Sigmoid colon (tissue), 7 donors: ENCODE measurements at places on chromosomes 5 and 9.
A peak's percentile ranks its signal among the peaks of the same experiment; 100 is the strongest.

GRCh38 chr5:135179308-135179980, 145.4 kb upstream of the PITX1 start:
- H3K36me3 ChIP-seq: no peaks in the 10 kb centered on the region
- no peak overlapping the region for H3K4me3 ChIP-seq
- no peak overlapping the region for H3K27ac ChIP-seq
- H3K4me1 ChIP-seq: no peaks in the 10 kb centered on the region
- H3K27me3 ChIP-seq: no peaks in the 10 kb centered on the region

DNA sequence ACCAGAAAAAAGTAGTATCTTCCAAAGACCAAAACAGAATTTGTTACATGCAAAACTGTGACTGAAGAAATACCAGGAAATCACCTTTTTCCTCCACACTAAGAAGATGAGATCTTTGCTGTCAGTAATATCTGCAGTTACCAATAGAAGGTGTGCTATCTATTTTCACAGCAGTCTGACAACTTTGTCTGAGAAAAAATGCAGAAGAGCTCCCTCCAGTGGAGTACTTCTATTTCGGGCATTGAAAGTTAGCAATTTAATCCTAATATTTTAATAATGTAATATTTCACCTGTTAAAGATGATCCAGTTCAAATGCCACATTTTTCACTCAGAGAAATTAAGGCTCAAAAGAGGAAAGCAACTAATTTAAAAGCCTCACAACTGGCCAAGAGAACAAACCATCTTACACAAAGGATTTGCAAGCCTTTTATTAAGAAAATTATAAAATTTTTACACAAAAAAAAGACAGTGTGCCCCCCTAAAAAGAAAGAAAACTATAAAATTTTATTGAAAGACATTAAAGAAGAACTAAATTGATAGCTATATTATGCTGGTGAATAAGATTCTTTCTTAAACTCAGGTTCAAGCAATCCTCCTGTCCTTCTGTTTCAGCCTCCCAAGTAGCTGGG, 50.6 kb downstream of the DEPDC1B start:
- no peaks in the 10 kb centered on the region for H3K36me3 ChIP-seq
- no peak overlapping the region for H3K27ac ChIP-seq
- DNase-seq: no peak
- H3K27me3 ChIP-seq: no peaks in the 10 kb centered on the region
- no peaks in the 10 kb centered on the region for H3K4me1 ChIP-seq
- H3K4me3 ChIP-seq: no peak overlapping the region

DNA sequence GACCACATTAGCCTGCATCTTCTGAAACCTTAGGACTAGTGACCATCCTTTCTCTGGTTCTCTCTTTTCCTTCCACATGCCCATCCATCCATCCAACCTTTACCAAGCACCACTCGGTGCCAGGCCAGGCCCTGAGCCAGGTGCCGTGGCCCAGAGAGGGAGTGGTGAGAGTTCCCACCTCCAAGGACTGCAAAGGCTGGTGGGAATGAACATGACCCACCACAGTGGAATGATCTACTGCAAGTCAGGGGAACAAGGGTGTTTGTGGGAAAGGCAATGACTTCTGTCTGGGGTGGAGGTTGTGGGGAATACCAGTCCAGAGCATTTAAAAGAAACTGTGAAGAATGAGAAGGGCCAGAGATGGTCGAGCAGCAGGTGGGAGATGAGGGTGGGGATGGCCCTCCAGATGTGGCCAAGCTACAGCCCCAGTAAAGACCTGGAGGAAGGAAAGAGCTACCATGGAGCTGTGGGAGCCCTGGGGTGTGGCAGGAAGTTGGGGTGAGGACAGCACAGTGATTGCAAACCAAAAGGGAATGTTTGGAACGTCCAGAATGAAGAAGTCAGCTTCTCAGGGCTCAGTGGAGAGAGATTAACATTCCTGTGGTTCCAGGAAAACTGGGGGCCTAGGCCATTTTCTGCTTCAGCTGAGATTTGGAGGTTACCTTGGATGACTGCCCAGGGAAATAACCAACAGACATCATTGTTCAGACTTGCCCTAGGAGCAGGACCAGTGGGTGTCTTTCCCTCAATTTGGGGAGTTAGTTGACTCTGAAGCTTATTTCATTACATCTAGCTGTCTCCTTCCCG, 30.7 kb upstream of the CORO2A start:
- no peak overlapping the region for H3K4me3 ChIP-seq
- peak; percentile 34 for DNase-seq
- no peak overlapping the region for H3K27ac ChIP-seq
- no peaks in the 10 kb centered on the region for H3K36me3 ChIP-seq
- H3K4me1 ChIP-seq: no peaks in the 10 kb centered on the region

- no peaks in the 10 kb centered on the region for H3K27me3 ChIP-seq
- no peak overlapping the region for H3K4me3 ChIP-seq
- no peak overlapping the region for H3K27ac ChIP-seq
- H3K36me3 ChIP-seq: no peaks in the 10 kb centered on the region
- DNase-seq: no peak
Measured at GRCh38 chr9:82115900-82116299, 127.3 kb downstream of the SPATA31D1 start.

- no peaks in the 10 kb centered on the region for H3K4me1 ChIP-seq
- H3K36me3 ChIP-seq: peaks cover 34% of the 10 kb centered on the region
- no peak overlapping the region for H3K4me3 ChIP-seq
- no peaks in the 10 kb centered on the region for H3K27me3 ChIP-seq
- no peak overlapping the region for H3K27ac ChIP-seq
Measured at GRCh38 chr9:88421348-88421747, 33.1 kb downstream of the SPIN1 start.

DNA sequence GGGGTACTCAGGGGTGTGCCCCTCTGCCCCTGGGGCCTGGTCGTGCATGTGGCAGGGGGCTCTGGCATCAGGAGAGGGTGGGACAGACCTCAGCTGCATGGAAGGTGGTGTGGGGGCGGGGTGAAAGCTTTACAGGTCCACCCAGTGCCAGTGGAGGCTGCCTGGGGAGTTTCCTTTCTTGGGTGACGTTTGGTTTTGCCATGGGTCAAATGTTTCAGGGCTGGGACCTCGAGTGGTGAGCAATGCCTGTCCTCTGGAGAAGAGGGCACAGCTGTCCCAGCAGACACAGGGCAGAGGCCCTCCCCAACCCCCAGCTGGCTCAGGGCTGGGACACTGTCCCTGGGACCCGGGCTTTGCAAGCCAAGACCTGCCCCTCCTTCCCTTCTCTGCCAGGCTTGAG, 3.6 kb downstream of the RXRA start:
- peaks cover 89% of the 10 kb centered on the region for H3K4me1 ChIP-seq
- no peak for DNase-seq
- peak overlapping the region; percentile 87 for H3K27ac ChIP-seq
- H3K27me3 ChIP-seq: no peaks in the 10 kb centered on the region
- no peak overlapping the region for H3K4me3 ChIP-seq

DNA sequence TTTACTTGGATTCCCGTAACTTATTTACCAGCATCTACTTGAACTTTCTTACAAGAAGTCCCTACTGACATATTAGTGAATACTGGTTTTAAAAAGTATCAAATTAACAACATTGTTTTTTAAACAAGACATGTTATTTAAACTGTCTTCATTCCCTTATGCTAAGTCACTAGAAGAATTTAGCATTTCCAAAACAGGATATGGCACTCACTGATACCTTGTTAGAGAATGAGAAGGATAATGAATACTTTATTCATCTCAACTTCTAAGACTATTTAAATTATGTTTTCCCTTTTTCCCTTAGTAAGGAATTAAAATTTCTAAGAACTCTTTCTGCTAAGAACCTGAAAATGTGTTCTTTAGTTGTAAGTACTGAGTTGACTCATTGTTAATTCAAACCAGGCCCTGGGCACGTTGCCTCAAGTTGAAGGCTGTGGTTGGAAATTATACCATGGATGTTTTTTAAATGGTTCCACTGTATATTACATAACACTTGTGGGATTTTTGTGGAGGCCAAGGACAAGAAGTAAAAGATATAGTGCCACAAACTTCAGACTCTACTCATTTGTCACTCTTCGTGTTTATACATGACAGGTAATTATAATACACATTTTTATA, 219.0 kb upstream of the EDIL3 start:
- no peak for DNase-seq
- H3K4me3 ChIP-seq: no peak overlapping the region

DNA sequence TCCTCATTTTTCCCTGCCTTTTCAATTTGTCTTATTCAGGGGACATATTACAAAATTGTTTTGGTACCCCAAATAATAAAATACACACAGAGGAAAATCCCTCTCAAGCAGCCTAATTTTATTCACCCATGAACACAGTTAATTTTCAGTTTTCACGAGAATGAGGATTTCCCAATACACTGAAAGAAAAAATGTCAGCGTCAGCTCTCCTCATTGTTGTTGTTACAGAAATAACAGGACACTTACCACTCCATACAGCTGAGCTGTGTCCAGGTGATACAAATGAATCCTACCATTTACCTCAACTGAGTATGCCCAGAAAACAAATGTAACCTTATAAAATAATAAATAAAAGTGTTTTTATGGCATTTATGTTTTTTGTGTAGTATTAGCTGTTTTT, 144.6 kb upstream of the PCA3 start:
- H3K4me3 ChIP-seq: no peak overlapping the region
- no peak for DNase-seq
- H3K27me3 ChIP-seq: no peaks in the 10 kb centered on the region
- no peak overlapping the region for H3K27ac ChIP-seq
- H3K4me1 ChIP-seq: peaks cover 12% of the 10 kb centered on the region

- no peaks in the 10 kb centered on the region for H3K27me3 ChIP-seq
- no peak overlapping the region for H3K4me3 ChIP-seq
- no peaks in the 10 kb centered on the region for H3K36me3 ChIP-seq
- H3K27ac ChIP-seq: no peak overlapping the region
- no peaks in the 10 kb centered on the region for H3K4me1 ChIP-seq
Measured at GRCh38 chr5:9644630-9645029, 14.5 kb upstream of the TAS2R1 start.

DNA sequence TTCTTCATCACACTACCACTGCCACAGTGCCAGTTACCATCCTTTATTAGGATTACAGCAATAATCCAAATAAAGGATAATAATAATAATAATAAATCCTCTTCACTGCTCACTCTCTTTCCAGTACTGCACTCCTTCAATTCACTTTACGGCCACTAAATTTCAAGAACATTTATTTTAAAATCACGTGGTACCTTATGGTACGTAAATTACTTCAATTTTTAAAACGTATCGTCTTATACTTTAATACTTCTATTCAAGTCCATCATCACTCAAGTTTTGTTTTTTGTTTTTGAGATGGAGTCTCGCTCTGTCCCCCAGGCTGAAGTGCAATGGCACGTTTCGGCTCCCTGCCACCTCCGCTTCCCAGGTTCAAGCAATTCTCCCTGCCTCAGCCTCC, 36.5 kb downstream of the PTBP3 start:
- H3K4me1 ChIP-seq: no peaks in the 10 kb centered on the region
- H3K36me3 ChIP-seq: no peaks in the 10 kb centered on the region
- no peak for DNase-seq
- no peak overlapping the region for H3K27ac ChIP-seq
